ENCODE measurements at places on chromosomes 13 and 19. TPM values are rescaled to one million over a fixed set of nuclear protein-coding genes. Genes with fewer than 3 reads are reported as not detected.

- DNase-seq, result no peak
Observed at GRCh38 chr13:38530492-38530891, 156.4 kb upstream of the FREM2 start.

DNA sequence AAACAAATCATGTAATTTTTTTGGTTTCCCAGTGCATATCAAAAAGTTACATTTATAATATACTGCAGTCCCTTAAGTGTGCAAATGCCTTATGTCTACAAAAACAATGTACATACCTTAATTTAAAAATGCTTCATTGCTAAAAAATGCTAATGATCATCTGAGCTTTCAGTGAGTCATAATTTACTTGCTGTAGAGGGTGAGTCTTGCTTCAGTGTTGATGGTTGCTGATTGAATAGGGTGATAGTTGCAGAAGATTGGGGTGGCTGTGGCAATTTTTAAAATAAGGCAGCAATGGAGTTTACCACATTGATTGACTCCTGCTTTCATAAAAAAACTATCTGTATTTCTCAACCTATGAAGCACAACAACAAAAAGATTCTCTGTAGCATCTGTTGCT lies 613.9 kb downstream of the TBC1D4 start:
- no peak for DNase-seq

DNA sequence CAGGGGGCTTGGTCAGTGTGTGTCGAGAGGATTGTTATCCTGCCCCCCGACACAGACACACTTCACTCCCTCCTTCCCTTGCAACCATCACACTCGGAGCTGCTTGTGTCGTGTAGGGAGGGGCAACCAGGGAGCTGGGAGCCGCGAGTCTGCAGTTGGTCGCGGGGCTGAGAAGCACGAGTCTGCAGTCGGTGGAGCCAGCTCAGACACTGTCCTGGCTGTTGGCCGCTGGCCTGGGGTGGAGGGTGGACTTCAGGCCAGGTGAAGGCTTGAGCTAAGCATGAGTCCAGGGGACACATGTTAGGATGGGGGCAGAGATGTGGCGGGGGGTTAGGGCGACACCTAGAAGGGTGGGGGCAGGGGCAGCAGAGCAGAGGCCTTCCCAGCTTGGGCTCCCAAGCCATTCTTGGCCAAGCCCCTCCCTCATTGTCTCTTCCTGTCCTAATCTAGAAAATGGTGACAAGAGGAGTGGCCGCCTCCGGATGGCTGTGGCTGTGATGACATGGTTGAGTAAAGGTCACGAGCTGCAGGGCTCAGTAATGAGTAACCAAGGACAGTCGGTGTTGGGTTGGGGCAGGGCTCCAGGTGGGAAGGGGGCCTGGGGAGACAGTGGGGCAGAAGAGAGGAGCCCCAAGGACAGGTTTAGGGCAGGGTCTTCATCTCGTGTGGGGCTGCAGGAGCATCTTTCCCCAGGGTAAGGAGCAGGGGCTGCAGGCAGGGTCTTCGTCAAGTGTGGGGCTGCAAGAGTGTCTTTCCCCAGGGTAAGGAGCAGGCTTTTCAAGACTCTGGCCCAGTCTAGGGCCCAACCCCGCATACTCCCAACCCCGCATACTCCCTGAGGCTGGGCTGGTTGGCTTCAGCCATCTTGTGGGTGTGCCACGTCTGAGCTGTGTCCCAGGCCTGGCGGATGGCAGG lies 8.6 kb downstream of the PPP5C start:
- DNase-seq, result no peak

GRCh38 chr19:7778081-7778480 lies 15.0 kb downstream of the CLEC4M start:
- no peak for DNase-seq

DNA sequence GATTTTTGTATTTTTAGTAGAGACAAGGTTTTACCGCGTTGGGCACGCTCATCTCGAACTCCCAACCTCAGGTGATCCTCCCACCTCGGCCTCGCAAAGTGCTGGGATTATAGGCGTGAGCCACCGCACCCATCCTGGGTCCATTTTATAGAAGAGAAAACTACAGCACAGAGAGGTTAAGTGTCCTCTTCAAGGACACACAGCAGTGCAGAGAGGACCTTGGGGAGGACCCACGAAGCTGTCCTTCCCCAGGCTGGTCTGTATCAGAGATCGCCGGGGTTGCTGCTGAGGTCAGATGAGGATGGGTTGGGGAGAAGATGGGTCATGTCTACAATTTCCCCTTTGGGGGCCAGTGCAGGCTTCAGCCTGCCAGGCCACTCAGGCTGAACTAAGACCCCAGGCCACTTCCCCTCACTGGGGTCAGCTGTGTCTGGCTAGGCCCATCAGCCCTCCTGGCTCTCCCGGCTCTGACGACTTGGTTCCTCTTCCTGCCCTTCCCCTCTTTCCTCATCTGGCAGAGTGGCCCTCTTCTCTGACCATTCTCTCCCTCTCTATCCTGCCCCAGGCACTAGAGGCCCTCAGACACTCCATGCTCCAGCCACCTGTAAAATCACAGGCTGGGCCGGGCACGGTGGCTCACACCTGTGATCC lies 9.6 kb downstream of the MYO1F start:
- no peak for DNase-seq

GRCh38 chr13:30819136-30819888 lies 84.0 kb downstream of the ALOX5AP start:
- no peak for DNase-seq

DNA sequence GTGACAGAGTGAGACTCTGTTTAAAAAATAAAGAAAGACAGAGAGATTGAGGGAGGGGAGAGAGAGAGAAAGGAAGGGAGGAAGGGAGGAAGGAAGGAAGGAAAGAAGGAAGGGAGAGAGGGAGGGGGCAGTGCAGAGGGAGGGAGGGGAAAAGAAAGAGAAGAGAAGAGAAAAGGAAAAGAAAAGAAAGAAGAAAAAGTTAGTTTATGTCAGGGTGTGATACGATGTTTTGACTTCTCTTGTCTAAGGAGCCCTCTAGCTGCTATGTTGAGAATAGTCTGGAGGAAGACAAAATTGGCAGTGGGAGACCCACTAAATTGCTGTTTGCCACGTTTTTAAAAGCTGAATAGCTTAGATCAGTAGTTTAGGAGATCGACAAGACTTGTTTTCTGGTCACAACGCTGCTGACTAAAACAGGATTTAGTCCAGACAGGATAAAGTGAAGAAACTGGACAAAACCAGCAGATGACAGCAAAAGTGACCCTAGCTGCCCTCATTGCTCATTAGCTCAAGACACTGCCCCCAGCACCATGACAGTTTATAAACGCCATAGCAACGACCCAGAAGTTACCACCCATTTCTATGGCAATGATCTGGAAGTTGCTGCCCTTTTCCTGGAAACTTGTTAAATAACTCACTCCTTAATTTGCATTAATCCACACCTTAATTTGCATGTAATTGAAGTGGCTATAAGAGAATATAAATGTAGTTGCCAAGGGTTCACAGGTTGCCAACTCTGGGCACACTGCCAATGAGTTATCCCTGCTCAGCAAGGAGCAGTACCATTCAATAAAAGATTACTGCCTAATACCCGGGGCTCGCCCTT lies 11.1 kb downstream of the TEX101 start:
- DNase-seq, result no peak

DNA sequence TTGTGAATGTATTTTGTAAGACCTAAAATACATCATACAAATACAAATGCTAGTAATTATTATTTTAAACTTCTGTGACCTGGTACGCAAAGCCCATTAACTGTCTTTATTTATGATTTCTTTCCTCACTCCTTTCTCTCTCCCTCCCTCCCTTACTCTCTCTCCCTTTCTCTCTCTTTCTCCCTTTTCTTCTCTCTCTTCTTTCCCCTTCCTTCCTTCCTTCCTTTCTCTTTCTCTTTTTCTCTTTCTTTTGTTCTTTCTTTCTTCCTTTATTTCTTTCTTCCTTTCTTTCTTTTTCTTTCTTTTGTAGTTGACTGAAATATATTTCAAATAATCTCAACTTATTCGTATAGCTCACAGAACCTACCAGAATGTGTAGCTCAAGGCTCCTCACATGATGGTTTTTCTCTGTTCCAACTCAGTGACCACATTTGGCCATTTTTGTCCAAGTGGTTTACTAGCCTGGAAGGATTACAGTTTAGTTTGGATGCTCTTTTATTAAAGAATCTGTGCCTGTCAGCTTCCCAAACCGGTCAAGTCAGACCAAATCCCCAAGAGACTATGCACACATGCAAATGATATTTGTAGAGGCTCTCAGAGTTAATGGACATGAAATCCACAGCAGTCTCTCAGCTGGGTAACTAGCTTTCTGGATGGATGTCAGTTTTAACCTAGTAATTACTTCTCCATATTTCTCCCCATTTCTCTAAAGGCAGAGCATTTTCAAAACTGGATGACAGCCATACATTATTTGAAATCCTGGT lies 71.7 kb downstream of the POSTN start:
- no peak for DNase-seq

- no peak for DNase-seq
Observed at GRCh38 chr13:46962281-46962941, 65.6 kb upstream of the HTR2A start.

- DNase-seq, result no peak
Observed at GRCh38 chr13:113967729-113968462, 6.0 kb downstream of the C13orf46 start.

DNA sequence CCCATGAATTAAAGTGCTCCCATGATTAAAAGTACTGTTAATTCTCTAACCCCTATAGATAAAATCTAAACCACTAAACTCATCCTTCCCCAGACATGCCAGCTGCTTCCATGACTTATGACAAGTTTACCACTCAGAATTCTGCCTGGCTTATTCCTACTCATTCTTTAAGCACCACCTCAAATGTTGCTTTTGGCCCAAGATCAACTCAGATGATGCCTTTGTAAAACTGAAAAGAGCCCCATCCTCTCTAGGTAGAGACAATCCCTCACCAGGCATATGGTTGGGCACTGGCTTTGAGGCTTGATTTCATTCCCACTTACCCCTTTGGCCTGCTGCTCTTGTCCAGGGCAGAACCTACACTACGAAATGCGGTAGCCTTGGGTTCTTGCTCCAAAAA lies 250.0 kb downstream of the DNAJC15 start:
- no peak for DNase-seq

DNA sequence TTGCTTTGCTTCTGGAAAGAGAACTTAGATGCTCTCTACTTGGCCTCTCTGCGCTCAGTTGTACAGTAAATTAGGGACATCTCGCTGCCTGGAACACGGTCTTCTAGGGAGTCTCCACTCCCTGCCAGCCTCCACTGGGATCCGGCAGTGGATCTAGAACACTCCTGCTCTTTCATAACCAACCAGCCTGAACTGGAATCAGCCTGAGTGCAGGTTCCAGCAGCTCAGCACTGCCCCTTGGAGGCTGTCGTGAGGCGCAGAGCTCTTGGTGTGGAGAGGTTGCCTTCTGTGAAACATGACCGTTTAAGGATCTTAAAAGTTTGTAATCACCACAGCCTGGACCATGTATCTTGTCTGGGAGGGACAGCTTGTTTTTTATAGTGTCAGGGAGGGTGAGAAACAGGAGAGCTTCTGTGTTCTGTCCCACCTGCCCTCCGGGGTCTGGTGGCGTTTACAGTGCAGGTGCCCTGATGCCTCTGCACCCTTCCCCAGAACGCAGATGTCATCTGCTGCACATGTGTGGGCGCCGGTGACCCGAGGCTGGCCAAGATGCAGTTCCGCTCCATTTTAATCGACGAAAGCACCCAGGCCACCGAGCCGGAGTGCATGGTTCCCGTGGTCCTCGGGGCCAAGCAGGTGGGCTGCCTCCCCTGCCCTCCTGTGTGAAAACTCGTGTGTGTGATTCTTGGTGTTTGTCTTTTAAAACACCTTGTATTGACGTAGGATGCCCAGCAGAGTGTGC lies 24.8 kb downstream of the UPF1 start:
- DNase-seq, result no peak

DNA sequence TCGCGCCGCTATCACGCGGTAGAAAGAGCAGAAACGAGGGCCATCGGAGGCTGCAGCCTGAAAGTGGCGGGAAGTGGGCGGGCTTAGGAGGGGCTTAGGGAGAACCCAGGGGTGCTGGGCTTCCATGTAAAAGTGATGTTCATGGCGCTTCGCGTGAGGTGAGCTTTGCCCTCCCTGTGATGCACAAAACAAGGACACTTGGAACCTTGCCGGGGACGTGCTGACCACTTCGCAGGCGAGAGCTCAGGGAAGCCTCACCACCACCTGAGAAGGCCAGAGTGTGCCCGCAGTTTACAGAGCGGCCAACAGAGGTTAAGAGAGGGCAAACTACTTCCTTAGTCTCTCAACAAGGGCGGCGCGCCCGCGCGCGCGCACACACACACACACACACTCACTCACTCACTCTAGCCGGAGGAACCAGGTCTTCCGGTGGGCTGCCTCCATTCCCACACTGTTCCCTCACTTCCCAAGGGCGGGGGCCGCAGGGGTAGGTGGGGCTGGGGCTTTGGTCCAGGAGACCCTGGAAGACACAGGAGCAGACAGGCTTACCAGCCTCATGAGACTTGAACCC lies 651 bp downstream of the GAPDHS start:
- no peak for DNase-seq

DNA sequence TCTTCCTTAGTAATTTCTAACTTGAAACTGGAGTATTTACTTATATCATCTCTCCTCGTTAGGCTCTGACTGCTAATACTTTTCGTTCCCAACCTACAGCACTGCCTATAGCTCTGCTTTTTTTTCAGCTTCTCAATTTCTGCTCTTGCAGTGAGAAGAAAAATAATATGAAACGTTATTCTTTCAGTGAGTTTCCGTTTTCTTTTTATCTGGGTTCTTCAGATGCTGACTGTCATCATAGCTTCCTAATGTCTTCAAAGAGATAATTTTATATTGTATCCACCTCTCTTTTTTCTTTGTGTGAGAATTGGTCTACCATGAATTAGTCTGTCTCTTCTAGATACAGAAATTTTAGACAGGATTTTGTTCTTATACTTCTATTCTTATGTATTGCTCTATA lies 454.9 kb downstream of the LMO7 start:
- no peak for DNase-seq

DNA sequence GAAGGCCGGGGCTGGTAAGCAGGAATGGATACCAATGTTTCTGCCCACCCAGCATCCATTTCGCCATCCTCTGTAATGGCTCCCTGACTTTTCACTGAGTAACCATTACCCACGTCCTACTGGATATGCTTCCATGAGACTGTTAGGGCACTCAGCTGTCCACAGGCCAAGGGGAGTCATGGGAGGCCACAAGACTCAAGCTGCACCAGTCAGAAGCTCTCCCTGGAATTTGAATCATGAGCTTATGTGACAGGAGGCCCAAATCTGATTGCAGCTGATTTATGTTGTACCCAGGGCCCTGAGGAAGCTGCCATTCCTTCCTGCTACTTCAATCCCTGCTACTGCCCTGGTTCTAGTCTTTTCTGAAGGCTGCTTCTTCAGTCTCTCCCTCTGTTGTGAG lies 28.3 kb downstream of the DEDD2 start:
- DNase-seq, result no peak

DNA sequence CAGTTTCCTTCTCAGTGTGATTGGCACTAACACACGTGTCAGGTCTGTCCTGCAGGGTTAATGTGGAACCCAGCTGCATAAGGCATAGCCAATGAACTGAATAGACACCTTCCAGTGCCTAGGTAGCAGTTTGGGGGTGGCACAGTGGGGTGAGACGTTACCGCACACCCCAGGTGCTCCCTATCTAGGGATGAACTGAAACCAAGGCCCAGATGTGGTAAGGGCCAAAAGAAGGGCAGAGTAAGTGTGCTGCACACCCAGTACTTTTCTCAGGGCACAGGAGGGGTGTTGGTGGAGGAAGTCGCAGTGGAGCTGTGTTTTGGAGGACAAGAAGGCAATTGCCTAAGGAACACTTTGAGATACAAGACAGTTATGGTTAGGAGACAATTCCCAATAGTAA lies 317.9 kb upstream of the TSHZ3 start:
- DNase-seq, result no peak

The ZNF540 gene
- 6.2 TPM for polyA plus RNA-seq

The CFAP97D2 gene
- not detected for polyA plus RNA-seq

The RYR1 gene
- polyA plus RNA-seq, result 1.1 TPM

The TLE6 gene
- polyA plus RNA-seq, result 2.4 TPM

The HAUS8 gene
- 6.0 TPM for polyA plus RNA-seq

The PMIS2 gene
- not detected for polyA plus RNA-seq

The ZNF486 gene
- polyA plus RNA-seq, result 5.1 TPM
